ENCODE measurements at places on chromosomes 2 and 18.

DNA sequence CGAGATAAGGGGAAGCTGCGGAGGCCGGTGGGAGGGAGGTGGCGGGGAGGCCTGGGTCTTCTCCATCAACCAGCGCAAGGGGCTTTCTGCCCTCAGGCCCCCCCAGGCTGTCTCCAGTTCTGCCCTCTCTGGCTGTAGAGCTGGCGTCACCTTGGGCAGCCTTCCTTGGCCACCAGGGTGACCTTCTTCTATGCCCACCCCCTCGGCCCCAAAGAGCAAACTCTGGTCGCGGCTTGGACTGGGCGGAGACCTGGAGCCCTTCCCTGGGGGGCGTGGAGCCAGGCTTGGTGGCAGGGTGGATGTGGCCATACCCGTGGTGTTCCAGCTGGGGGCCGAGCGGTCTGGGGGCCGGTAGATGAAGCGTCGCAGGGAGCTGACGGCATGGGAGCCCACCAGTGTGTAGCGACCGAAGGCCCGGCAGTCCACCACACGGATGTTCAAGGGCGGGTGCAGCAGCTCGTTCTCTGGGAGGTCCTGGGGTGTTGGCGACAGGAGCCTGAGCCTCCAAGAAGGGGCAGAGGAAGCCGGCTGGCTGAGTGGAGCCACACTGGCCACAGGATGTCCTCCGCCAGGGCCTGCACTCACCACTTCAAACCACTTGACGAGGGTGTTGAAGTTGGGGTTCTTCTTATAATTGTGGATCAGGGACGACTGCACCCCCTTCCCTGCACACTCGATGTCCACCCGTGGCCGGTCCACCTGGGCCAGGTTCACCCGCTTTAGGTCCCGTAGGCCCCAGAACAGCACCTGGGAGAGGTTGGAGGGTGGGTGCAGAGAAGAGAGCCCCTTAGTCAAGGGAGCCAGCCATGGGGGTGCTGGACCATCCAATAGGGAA is 4.9 kb downstream of the OTOF start:
- no peak for DNase-seq

DNA sequence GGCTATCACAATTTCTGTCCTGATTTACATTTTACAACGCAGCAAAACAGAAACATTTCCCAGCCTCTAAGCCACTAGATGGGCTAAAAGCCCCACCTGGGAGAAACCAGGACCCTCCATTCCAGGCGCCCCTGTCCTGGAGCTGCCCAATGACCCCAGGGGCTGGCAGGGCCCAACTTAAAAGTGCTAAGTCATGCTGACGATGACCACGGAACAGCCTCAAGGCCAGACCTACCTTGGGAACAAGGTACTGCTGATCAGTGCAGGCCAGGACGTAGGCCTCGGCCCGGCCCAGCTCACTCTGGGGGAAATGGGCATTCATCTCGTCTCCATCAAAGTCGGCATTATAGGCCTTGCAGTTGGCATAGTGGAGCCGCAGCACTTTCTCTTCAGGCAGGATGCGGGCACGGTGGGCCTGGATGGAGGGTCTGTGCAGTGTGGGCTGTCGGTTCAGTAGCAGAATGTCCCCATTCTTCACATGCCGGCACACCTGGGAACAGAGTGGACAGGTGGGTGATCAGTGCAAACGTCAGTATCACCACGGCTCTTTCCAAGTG is 35.8 kb downstream of the POLR1A start:
- DNase-seq, result no peak

- DNase-seq, result peak; percentile 51
Measured at GRCh38 chr2:225008935-225009334, 33.3 kb downstream of the DOCK10 start.

DNA sequence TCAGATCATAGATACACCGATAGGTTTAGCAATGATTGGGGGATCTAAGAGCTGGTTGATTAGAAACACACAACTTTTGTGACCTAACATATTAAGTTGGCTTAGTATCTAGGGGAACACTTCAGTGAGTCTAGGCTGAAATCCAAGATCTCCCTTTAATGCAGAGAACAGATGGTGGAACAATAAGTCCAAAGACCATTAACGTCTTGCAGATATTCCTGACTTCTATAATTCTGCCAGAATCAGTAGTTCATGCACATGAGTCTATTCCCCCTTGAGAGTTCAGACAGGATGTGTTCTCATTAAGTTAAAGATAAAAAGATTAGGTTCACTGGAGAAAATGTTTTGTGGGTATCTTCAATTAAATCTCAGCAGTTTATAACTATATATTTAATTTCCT is 506.5 kb downstream of the TSN start:
- DNase-seq, result no peak

- DNase-seq, result no peak
Measured at GRCh38 chr2:568639-569235, 108.5 kb downstream of the TMEM18 start.

GRCh38 chr18:5296706-5297320 is 1.3 kb upstream of the ZBTB14 start:
- peak; percentile 92 for DNase-seq

DNA sequence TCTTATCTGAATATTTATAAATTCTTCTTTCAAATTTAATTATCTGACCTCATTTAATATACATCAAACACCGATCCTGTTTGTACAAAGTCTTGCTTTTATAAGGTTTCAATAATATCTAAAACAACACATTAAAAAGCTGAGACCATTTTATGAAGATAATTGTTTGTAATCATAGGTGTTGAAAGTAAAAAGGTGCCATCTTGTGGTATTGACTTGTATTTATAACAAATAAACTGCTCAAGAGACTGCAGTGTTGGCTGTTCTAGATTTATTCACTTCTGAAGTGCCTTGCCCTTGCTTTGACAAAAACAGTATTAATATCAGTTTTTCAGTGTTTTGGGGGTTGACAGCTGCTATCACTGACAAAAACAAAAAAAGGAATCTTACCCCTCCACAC is 286.8 kb upstream of the HNMT start:
- peak; percentile 0 for DNase-seq

DNA sequence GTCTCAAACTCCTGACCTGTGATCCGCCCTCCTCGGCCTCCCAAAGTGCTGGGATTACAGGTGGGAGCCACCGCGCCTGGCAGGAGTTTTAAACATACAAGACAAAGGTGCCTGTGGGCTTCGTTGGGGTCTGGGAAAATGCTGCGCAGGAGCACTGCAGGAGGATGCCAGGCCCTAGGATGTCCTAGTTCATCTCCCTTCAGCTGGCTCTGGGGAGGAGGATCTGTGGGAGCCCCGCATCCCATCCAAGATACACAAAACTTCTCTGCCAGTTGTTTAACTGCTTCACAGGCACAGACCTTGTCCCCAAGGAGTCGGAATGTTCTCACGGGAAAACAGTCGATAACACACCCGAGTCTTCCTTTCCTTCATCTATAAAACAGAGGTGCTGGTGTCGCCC is 89.1 kb downstream of the POLR1A start:
- no peak for DNase-seq

DNA sequence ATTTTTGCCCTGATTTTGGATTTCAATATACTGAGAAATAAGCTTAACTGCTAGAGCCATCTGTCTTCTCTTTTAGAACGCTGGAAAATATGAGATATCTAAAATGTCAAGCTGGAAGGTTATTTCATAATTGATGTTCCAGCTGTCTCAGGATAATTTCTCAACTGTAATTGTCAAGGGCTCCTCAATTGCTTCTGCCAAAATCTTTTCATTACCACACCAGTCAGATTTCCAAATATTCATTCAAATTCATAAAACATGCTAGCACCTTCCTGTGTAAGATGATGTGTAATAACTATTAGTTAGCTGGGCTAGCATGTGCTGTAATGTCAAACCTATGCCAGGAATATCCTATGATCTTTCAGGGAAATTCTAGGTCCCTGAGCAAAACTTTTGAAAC is 88.1 kb downstream of the TNFRSF11A start:
- DNase-seq, result no peak

- DNase-seq, result peak; percentile 66
Measured at GRCh38 chr18:63878343-63878742, 9.2 kb upstream of the SERPINB2 start.

DNA sequence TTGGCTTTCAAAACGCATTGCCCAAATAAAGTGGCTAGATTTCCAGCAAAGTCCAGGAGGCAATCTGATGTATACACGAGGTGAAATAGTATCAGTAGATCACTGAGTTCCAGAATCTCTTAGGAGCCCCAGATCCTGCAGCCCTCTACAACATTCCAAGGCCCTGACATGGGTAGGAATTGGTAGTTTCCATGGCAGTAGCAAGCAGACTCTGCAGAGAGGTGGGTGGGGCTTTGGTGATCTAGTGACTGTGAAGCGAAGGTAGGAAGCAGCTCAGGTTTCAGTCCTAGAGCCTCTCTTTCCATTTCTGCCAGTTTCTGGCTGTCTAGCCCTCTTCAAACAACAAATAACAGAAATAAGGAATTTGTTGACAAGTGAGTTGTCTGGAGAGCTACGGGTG is 13.8 kb upstream of the SGPP2 start:
- DNase-seq, result no peak

- no peak for DNase-seq
Measured at GRCh38 chr2:198311020-198311419, 506.6 kb downstream of the PLCL1 start.

GRCh38 chr2:2902547-2903281 is 474.9 kb downstream of the EIPR1 start:
- no peak for DNase-seq

DNA sequence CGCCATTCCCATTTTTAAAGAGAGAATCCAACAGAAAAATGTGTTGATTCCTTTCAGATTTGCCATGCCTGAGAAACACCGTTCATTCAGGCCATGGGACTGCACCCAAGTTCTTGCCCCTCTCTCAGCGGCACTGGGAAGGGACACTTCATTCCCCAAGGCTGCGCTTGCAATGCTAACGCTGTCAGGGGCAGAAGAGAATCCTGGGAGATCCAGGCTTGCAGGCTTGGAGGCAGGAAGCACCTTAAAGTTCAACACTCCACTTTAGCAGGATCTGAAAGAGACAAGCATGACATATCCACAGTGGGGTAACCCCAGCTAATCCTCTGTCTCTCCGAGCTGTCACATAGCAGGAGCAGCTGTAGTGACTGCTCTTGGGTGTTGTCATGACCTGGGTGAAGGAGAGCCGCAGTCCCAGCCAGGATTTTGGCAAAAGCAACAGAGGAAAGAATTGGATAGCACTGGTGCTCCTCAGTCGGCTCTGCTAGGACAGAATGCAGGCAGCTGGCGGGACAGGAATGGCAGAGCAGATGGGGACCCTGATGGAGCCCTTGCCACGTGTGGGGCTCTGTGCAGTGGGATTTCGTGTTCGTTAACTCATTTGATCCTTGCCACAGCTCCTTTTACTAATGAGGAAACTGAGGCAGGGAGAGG is 22.0 kb upstream of the ODC1 start:
- no peak for DNase-seq

- DNase-seq, result no peak
Measured at GRCh38 chr18:3226048-3226447, 6.3 kb upstream of the MYOM1 start.

- DNase-seq, result peak; percentile 89
Measured at GRCh38 chr2:171432969-171433762, 624 bp downstream of the METTL8 start.

DNA sequence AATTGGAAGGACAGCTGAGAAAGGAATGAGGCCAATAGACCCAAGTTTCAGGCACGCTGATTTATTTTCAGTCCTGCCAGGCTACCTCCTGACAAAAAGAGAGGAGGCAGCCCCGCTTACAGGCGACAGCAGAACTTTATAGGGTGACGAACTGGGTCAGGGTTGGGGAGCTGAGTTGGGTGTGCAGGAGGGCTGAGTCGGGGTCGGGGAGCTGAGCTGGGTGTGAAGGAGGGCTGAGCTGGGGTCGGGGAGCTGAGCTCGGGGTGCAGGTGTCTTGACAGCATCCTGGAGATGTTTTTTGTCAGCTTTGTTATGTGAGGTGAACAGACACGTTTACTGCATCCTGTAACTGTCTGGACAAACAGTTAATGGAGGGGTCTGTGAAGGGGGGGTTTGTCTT is 342.2 kb downstream of the ADCYAP1 start:
- no peak for DNase-seq

GRCh38 chr2:176395273-176395854 is 126.1 kb downstream of the MTX2 start:
- DNase-seq, result no peak

GRCh38 chr18:2990956-2991640 is 21.8 kb downstream of the LPIN2 start:
- DNase-seq, result peak; percentile 53

DNA sequence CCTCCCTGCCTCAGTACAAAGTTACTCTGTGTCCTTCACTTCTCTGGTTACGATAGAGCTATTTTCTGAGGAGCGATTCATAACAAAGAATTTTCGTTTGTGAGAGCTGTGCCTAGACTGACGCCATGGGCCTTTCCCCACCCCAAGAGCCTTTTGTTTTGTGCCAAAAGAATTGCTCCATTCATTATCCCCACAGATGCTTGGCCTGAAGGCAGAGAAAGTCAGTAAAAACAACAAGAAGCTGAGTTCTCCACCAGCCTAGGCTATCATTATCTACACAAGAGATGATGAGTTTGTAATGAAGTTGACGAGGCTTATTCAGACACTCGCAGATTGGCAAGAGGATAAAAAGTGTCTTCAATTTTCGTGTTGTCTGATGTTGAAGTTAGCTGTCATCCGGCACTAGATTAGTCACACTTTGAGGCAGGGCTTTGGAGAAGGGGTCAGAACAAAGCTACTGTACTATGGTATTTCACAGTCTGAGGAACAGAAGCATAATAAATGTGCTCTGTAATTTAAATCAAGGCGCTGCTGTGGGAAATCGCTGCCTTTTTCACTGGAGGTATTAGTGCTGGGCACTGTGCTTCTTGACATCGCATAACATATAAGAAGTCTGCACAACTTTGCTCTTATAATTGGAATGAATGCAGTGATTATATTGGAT is 278.4 kb upstream of the FIGN start:
- no peak for DNase-seq

GRCh38 chr2:106257135-106257534 is 63.0 kb upstream of the UXS1 start:
- no peak for DNase-seq

GRCh38 chr18:35688757-35689156 is 107.2 kb downstream of the GALNT1 start:
- DNase-seq, result peak; percentile 30

DNA sequence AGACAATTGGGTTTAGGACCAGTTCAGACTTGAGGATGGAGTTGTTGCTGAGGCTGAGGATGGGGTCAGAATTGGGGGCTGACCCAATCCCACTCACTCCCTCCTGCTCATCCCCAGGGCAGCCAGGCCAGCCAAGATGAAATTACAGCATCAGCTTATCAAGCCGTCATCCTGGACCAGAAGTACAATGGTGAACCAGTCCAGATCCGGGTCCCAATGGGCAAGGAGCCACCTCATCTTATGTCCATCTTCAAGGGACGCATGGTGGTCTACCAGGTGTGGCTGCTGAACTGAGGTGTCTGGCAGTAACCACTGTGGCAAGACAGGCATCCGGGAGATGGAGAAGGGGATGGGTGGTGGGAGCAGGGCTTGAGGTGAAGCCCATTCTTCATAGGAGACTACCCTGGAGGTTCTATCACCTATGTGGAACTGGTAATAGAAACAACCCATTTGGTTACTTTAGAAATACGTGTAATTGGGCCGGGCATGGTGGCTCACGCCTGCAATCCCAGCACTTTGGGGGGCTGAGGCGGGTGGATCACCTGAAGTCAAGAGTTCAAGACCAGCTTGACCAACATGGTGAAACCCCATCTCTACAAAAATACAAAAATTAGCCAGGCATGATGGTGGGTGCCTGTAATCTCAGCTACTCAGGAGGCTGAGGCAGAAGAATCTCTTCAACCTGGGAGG is 13.9 kb downstream of the VIL1 start:
- DNase-seq, result no peak
